Activated CD8-positive, alpha-beta memory T cell treated with anti-CD3 and anti-CD28 coated beads, Interleukin-2, amount 50 U/mL, for 4 hours (primary cell): ENCODE measurements at places on chromosomes 3 and 15.
A peak's percentile ranks its signal among the peaks of the same experiment; 100 is the strongest.

GRCh38 chr15:71505962-71506361, 304.4 kb upstream of the NR2E3 start:
- DNase-seq, result no peak

- DNase-seq, result no peak
Observed at GRCh38 chr3:123053107-123053506, 13.7 kb upstream of the PDIA5 start.

DNA sequence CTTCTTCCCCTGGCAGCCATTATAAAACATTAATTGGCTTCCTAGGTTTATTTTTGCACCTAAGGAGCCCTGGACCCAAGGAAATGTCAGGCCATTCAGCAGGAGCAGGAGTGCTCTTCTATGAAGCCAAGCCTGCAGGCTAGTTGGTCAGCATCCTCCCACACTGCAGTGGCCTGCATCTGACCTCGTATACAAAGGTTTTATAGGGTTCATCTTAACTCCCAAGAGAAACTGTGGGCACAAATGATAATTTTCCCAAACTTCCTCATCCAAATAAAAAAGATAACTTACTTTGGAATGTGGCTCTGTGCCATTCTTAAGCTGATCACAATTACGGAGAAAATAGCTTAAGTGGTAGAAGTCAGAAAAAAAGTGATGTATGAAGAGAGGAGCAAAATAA, 19.4 kb downstream of the PLSCR1 start:
- no peak for DNase-seq

DNA sequence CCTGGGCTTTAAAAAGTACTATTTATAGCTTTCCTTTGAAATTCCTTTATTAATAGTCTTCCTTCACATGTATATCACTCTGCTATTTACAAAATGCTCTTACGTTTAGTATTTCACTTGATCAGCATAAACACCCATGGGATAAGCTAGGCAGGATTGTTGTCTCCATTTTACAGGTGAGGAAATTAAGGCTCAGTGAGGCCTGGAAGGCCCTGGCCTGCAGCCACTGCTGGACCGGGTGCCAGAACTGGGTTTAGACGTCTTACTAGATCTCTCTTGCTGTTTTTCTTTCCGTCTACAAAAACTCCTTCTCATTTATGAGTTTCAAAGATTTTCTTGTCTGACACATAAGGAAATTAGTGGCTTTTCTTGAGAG, 236.4 kb downstream of the LPP start:
- no peak for DNase-seq

GRCh38 chr15:28955993-28956421, 70.2 kb downstream of the APBA2 start:
- no peak for DNase-seq

- DNase-seq, result no peak
Observed at GRCh38 chr3:173703771-173704170, 306.2 kb downstream of the NLGN1 start.

DNA sequence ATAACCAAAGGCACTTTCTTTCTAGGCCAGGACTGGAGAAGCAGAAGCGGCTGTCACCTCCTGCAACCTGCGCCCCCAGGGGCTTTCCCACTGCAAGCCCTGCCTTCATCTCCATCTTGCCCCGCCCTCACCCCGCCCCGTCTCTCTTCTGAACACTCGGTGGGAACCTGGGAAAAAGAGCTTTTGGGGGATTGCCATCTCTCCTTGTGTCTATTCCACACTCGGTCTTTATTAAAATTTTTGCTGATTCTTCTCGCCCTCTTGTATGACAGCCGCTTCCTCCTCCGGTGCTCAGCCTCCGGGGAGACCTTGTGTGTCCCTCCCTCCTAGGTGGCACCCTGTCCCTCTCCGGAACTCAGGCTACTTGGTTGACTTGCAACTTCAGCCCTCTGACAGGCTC, 41.9 kb upstream of the SPESP1 start:
- DNase-seq, result no peak

- no peak for DNase-seq
Observed at GRCh38 chr15:88512078-88512477, 34.4 kb downstream of the DET1 start.

GRCh38 chr3:196440041-196440537, 7.9 kb upstream of the UBXN7 start:
- no peak for DNase-seq

DNA sequence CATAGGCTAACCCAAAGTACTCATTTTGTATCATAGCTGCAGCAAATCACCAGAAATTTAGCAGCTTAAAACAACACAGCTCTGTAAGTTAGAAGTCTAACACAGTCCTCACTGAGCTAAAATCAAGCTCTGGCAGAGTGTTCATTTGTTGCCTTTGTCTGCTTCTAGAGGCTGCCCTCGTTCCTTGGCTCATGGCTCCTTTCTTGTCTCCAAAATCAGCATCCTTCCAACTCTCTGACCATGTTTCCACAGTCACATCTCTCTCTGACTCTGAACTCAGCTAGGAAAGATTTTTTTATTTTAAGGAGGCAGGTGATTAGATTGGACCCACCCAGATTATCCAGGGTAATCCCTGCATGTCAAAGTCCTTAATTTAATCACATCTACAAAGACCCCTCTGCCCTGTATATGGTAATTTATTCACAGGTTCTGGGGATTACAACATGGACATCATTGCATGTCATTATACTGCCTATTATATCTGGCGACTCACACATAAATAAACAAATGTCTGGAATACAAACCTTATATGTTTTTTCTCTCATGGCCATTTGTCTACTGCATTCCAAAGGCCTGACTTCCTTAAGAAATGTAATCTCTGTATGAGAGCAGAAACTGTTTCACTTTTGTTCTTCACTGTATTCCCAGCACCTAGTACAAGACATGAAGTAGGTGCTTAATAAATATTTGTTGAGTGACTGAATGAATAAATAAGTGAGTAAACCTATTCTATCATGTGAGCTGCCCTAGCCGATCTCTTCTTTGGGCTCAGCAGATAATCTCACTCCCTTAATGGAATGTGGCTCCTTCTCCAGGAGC, 15.1 kb upstream of the UACA start:
- no peak for DNase-seq

DNA sequence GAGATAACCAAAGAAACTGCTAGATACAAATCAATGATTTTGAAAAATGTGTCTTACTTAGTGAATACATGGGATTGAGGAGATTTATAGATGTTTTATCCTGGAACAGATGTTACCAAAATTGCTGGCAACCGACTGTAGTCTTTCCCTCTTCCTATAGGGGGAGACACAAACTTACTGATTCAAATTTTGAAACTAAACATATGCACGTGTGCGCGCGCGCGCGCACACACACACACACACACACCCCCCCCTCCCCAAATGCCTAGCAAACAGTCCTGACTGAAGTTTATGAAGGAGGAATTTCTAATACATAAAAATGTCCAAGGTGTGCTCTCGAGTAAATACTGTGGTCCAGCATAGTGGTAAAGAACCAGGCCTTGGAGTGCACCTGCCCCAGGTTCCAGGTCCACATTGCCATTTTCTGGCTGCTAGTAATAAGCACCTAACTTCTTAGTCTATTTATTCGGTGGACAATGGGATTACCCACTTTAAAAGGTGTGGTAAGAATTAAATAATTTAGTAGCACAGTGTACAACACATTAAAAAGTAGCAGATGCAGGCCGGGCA, 18.5 kb upstream of the C3orf62 start:
- DNase-seq, result peak; percentile 19

- no peak for DNase-seq
Observed at GRCh38 chr3:122774564-122774963, 19.1 kb downstream of the HSPBAP1 start.

GRCh38 chr15:58957101-58957973, 23.9 kb upstream of the SLTM start:
- peak; percentile 55 for DNase-seq

DNA sequence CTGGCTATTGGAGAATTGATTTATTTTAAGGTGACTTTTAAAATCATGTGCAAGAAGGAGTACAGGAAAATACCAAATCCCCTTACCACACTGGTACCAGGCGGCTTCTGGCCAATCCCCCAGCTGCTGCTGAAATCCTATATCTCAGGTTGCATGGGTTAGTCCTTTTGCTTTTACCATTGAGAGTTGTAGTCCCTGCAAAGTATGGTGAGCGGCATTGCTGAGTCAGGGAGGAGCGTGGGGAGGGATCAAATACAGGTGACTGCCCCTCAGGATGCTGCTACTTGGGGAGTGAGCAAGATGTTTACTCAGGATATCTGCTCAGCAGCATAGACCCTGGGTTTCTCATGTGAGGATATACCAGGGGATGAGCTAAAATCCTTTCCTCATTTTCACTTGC, 131.9 kb upstream of the STAC start:
- DNase-seq, result no peak

GRCh38 chr3:183591881-183592521, 36.5 kb upstream of the KLHL6 start:
- DNase-seq, result no peak

DNA sequence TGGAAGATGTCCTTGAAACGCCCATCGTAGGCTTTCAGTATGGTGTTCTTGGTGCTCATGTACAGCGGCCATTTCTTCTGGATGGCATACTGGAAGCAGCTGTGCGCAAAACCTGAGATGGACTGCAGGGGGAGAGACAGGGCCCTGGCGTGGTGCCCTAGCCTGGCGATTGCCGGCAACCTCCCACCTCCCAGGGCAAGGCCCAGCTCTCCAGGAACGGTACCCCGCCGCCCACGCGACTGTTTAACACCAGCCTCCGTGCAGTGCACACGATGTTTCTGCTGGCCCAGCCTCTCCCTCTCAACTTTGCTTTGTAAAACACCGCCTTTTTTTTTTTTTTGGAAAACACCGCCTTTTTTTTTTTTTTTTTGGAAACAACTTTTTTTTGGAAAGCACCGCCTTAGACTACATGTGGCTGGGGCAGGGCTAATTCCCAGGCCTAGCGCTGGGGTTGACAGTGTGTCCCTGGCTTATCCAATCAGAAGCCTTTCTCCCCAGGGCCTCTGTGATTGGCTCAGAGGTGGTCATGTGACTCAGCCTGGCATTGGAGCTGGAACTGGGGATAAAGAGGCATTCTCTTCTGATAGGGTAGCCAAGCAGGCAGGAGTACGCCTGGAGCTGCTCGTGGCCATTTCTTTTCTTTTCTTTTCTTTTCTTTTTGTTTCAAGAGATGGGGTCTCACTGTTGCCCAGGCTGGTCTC, 14.7 kb downstream of the IDH2 start:
- DNase-seq, result no peak

DNA sequence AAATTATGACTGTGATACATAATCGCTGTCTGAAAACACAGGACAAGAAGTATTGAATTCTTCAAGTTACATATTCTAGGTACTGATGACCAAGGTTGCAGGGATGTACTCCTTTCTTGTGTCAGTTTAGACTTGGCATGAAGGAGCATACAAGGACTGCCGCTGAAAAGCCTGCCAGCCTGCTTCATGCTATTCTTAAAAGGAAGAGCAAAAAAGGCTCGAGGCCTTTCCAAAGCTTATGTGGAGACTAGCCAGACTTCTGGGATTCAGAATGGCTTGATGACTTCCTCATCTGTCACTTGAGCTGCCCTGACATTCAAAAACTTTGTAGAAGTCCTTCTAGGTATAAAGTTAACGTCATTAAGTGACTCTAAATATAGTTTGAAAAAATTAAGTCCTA, 92.0 kb downstream of the CADM2 start:
- no peak for DNase-seq

DNA sequence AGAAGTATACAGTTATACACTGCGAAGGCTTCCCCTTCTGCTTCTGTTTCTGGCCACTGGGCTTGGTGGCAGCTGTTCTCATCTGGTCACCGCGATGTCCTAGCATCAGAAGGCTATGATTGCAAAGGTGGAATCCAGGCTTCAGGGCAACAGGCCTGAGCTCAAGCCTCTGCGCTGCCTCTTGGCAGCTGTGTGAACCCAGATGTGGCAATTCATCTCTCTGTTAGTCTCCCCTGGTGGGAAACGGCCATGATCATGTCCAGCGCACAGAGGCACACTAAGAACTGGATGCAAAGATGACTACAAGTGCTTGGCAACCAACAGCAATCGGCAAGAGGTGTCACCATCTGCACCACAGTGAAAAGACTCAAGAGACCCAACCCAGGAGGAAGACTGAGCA, 78.9 kb downstream of the PCSK6 start:
- DNase-seq, result no peak

- DNase-seq, result no peak
Observed at GRCh38 chr15:52028431-52029093, 9.5 kb downstream of the MAPK6 start.

GRCh38 chr15:88467935-88468528, 524 bp downstream of the MRPS11 start:
- no peak for DNase-seq

DNA sequence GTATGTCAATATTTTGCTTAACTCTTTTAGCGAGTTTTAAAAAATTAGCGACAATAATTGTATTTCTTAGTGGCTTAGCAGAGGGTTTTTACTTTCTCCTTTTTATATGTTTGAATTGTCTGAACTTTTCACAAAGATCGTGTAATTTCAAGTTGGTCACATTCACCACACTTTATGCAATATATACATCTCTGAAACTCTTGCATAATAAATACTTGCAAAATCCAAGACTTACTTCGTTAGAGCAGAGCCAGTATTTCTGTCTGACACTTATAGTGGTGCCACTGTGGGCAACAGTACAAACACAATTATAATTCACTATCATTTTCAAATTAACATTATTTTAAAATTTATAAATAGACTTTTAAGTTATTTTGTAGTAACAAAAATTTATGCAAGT, 62.0 kb downstream of the SUCNR1 start:
- no peak for DNase-seq

DNA sequence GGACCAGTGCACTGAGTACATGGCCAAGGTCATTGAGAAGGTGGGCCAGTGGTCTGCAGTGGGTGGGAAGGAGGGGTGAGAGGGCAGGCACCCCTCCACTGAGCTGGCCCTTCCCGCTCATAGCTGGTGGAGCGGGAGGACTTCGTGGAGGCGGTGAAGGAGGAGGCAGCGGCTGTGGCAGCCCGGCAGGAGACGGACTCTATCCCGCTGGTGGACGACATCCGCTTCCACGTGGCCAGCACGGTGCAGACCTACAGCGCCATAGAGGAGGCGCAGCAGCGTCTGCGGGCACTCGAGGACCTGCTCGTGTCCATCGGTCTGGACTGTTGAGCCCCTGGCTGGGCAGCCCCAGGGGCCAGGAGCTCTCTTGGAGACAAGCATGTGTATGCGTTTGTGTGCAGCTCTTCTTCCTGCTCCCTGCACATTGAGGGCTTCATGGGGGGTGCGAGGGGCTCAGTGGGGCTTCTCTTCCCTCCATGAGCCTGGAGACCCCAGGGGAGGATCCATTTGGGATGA, 7.5 kb downstream of the ABTB1 start:
- no peak for DNase-seq

DNA sequence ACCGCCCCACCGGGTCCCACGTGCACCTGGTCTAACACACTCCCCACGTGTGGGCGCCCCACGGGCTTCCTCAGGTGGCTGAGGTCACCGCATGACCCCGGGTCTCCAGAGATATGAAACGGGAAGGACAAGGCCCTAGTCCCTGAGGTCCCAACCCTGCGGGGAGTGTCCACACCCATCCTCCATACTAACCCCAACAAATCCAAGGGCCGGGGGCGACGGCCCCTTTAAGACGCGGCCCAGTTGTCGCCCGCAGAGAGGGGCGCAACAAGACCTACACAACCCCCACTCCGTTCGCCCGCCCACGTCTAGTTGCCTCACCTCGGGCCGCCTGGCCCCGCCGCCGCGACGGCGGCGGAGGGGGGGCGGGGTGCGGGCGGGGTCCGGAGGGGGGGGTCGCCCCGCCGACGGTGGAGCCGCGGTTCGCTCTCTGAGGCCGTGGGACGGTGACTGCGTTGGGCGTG, 396 bp downstream of the INO80 start:
- DNase-seq, result peak; percentile 84

- DNase-seq, result no peak
Observed at GRCh38 chr3:50575372-50575771, 6.0 kb downstream of the HEMK1 start.

- no peak for DNase-seq
Observed at GRCh38 chr3:58371754-58372153, 39.1 kb downstream of the PXK start.

- DNase-seq, result no peak
Observed at GRCh38 chr3:146138902-146139301, 22.1 kb downstream of the PLOD2 start.
